COR-L47 (cell line): ENCODE measurements at places on chromosomes 1 and 21.

- DNase-seq = no peak
These were observed 5.9 kb upstream of the SLC6A9 start for GRCh38 chr1:44037154-44037553.

GRCh38 chr1:100396651-100397050, 44.3 kb downstream of the CDC14A start:
- no peak for DNase-seq

GRCh38 chr21:21028275-21028820, 30.1 kb downstream of the NCAM2 start:
- no peak for DNase-seq

DNA sequence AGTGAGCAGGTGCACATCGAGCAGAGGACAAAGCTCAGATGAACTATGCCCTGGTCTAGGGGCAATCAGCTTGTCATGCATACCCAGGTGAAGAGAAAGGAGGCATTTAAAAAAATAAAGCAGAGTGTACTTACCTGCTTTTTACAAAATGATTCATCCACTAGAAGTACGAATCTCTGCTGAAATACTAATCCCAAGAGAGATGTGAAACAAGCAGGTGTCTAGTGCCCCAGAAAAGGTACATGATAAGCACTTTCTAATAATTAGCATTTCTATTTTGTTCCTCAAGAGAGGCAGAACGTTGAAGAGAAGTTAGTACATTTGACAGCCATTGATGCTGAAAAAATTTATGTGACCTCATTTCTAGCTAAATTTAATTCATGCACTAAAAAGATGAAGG, 31.1 kb downstream of the CHODL start:
- no peak for DNase-seq

- DNase-seq = no peak
These were observed at the start of gene KAZN for GRCh38 chr1:14598498-14599182. Gene KAZN (plus strand): TSS chr1:14598685.

DNA sequence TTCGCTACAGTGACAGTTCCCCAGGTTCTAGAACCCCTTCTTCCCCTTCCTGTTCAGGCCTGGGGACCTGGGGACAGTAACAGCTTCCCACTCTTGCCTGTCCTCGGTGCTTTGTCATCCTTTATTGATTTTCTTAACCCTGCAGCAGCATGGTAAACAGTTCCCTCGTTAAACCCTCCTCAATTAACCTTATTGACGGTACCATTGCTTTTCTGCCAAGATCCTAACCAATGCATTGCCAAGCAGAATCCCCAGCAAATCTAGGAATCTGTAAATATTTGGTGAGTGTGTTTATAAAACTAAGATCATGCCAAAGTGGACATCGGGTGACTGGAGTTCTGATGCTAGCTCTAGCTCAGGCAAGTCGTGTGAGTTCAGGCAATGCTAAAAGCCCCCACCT, 99.6 kb upstream of the KAZN start:
- DNase-seq = no peak

DNA sequence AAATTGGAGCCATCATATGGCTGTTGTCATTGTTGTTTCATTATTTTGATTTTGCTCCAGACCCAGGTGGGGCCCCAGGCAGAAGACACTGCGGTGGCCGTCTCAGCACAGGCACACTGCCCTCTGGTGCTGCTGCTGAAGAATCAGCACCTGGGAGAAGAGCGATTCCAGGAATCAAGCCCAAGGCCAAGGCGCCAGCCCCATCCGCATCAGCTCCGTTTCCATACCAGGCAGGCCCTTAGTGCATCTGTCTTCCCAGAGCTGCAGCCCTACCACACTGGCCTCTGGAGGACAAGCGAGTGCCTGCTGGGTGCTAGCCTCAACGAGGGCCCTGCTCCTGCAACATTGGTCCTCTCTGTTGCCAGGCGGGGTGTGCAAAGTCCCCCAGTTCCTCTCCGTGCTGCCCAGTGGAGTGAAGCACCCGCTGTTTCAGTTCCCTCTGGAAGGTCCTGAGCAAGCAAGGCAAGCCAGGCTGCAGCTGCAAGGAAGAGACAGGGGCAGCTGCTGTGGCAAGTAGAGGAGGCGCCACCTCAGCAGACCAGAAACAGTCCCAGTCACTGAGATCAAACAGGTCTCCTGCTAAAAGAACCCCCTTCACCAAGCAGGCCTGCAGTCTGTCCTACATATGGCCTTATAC, 5.2 kb downstream of the GRIK3 start:
- DNase-seq = no peak

DNA sequence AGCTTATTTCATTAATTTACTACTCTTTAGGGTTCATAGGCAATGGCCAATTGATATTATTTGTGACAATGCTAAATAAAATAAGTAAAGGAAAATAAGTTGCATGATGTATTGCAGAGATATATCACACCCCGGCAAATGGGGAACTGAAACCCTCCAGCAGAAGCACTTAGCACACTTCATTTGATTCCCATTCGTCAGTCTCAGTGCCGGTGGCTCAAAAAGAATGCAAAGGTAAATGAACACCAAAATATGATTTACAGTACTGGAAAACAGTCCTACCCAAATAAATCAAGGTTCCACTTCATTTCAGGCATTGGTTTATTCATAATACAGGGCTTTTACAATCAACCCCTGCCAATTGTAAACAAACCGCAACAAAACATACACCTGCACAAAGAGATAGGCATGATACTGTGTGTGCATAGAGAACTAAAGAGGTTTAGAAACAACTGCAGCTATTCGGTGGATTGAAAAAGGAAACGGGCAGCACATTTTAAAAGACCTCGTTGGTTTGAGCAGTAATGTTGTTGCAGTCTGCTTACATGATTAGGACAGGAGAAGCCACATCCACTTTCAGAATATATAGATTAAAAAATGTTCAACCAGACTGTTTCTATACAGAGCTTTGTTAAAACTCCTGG, 1019.2 kb downstream of the TTLL7 start:
- DNase-seq = peak; percentile 9

GRCh38 chr1:54645806-54646676, 4.5 kb downstream of the MROH7 start:
- DNase-seq = no peak

- DNase-seq = peak; percentile 65
These were observed 10.2 kb downstream of the C1orf216 start for GRCh38 chr1:35708441-35708921.

DNA sequence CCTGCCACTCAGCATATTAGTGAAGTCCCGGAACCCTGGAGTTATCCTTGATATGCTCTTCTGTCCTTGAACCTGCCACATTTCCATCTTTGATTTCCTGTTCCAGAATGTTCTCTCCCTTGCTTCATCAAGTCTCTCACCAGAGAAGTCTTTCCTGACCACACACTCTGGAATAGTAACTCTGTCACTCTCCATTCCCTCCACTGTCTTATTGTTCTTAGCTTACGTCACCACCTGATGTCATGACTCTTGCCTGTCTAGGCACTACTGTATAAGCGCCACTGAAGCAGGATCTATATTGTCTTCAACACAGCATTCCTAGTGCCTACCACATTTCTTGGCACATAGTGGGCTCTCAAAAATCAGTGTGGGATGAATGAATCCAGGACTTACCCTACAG, 65.4 kb upstream of the SMYD2 start:
- no peak for DNase-seq

GRCh38 chr1:58211869-58212268, 334.7 kb downstream of the OMA1 start:
- DNase-seq = no peak

DNA sequence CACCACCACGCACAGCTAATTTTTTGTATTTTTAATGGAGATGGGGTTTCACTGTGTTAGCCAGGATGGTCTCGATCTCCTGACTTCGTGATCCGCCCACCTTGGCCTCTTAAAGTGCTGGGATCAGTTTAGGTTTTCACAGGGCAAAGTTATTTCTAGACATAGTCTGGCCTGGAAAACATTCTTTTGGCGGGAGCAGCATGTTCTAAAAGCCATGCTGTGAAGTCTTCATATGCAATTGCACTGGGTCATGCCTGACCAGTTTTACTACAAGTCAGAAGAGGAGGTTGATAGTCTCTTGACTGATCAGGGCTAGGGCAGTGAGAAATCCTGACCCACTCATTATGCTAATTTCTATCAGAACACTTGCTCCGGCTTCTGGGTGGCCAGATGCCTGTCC, 131.6 kb upstream of the POU3F1 start:
- no peak for DNase-seq

GRCh38 chr1:58815686-58816071, 31.8 kb upstream of the JUN start:
- no peak for DNase-seq

DNA sequence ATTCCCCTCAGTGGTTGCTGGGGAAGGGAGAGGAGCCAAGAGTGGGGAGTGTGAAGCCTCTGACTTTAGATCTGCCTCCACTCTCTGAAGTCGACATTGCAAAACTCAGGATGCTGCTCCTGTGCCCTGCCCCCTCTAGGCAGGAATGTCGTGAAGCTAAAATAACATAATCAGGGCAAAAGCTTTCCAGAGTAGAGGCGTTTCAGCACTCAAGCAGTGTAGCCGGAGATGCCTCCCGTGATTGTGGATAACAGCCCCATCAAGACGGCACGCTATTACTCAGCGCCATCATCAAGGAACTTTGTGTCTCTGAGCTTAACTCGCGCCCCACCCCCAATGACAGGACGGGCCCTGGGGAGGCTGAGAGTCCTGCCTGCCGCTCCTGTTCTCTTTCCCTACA, 60.0 kb downstream of the FBXO2 start:
- no peak for DNase-seq

GRCh38 chr1:14017531-14017961, 317.6 kb downstream of the PRDM2 start:
- peak; percentile 23 for DNase-seq

DNA sequence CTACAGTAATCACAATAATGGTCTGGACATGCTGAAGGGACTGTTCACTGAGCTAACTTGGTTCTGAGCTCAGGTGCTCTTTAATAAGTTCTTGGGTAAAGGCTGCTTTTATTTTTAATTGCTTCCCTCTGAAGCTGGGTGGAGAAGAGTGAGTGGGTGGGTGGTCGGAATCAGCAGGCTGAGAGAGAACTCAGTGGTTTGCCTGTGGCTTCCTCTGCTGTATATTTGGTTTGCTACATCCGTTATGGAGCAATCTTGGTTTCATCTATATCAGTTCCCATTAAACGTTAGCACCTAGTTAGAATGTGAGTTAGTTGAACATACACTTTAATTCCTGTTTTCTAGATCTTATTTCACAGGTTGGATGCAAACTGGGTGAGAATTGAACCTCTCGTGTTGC, 23.3 kb downstream of the CNIH4 start:
- no peak for DNase-seq

DNA sequence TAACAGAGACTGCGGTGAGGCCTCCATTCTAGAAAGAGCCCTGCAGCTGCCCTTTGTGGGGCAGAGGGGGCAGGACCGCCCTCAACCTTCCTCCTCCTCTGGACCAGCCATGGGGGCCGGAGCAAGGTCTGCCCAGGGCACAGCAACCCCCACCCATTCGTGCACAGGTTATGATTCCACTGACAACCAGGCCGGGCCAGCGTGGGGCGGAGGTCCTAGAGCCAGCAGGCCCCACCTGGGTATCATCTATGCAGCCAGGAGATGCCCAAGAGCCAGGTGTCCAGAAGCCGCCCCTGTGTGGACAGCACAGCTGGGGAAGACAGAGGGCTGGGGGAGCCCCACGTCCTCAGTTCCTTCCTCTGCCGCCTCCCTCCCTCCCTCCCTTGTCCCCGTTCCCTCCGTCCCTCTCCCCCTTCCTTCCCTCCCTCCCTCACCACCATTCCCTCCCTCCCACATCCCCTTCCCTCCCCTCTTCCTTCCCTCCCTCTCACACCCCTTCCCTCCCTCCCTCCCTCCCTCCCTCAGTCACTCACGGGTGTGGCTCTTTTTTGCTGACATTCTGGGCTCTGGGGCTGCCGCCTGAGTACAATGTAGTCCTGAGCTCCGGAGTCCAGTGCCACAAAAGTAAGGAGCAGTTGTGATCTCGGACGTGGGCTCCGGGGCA, 12.3 kb downstream of the RNF223 start:
- no peak for DNase-seq

DNA sequence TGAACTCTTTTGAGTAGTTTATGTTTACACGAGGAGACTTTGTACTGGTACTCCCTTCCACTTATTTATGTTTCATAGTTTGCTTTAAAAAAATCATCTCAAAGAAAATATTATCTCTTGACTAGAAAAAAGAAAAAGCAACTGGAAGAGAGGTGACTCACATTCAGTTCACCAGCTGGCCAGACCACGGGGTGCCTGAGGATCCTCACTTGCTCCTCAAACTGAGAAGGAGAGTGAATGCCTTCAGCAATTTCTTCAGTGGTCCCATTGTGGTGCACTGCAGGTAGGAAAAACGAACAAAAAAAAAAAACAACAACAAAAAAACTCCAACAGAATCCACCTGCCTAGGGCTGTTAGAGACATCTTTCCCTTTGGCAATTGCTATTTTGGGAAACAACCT, 102.9 kb downstream of the PTPRC start:
- DNase-seq = no peak

- no peak for DNase-seq
These were observed 675 bp downstream of the MYSM1 start for GRCh38 chr1:58699011-58699762.

DNA sequence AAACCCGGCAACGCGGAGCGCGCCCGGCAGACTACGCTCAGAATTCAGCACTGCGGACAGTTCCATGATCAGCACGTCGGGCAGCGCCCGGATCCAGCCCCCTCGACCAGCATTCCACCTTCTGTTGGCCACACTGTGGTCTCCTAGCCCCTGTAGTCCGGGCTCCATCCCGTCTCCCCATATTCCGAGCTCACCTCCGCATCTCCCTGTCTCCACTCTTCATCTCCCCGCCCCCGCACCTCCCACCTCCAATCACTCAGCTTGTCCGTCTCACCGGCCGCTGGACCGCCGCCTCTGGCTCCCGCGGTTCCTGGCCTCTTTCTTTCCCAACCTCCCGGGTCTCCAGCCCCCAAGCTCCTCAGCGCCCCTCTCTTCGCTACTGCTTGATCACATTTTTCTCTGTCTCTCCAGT, 500 bp downstream of the EPHA10 start:
- DNase-seq = no peak

DNA sequence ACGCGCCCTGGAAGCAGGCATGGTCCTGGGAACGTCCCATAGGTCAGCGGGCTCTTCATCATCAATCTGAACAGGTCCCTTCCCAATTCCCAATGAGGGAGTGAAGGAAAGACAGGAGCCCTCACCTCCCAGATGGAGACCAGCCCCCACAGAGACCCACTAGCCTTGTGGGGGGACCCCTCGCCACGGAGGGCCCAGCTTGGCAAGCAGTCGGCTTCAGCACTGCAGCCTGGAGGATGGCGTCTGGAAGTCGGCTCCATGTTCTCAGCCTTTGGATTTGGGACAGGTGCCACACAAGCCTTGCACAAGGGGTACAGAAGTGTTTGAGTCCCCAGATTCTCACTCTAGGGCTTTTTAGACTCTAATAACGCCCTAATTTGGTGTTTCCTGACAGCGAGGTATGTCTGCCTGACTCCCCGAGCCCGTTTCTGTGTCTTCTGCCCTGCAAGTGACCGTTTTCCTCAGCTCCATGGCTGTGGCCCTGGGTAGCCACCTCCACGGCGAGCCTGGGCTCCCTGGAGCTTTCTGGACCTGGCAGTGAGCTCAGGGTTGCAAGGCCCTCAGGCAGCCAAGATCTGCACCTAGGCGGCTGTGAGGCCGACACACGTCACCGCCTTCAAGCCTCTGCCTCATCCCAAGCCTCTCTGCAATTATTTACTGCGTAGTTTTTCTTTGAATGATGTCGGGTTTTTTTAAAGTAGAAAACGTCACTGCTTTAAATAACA, 25.0 kb upstream of the SUMO3 start:
- DNase-seq = no peak

GRCh38 chr1:47534436-47534835, 96.6 kb downstream of the FOXD2 start:
- DNase-seq = no peak
